ENCODE measurements at places on chromosomes 12 and 14.

GRCh38 chr12:65832217-65832616, 7.9 kb downstream of the HMGA2 start:
- peak; percentile 14 for ATAC-seq

DNA sequence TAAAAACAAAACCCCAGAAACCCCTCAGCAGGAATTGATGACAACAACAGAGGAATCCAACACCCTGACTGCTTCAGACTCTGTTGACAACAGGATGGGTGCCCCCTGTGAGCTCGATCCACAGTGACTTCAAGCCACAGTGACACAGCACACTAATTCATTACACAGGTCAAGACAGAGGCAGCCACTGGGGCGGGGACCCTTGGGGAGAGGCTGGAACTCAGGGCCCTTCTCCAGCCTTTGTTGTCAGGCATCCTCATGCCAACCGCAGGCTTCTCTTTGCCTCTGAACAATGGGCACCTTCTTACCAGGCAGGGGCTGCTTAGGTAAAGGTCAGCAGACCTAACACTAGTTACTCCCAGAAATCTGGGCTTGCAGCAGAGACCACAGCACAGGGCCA, 37.6 kb downstream of the ACADS start:
- ATAC-seq = no peak

DNA sequence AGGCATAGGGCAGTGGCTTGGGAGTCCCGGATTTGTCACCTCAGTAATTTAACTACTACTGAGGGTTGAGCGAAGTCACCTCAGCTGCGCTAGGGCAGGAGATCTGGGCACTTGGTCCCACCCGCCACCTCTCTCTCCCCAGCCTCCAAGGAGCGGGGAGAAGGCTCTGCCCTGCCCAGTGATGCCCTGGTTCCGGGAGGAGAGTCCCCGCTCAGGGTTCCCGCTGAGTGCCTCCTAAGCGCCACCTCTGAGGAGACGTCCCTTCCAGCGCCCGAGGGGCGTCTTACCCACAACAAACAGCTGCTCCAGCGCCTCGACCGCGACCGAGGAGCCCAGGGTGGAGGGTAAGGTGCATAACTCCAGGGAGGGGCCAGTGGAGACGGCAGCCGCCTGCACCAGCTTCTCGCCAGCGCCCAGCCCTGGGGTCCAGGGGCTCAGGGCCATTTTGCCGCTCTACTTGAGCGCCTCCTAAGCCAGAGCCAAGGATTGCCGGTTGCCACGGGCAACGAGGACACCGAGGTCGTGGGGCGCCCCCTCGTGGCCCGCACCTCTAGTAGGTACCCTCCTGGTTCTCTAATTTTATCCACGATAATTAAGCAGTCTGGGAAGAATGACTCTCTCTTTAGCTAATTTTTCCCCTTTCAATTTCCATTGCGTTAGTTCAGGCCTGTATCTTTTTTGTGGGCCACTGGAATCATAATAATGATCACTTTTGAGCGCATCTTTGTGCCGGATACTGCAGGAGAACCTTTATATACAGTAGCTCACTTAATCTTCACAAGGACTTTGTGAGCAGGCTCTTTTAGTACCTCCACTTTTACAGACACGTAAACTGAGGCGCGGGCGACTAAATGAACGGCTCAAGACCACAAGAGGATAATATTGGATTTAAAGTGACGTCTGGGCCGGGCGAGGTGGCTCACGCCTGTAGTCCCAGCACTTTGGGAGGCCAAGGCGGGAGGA, at the start of gene CCDC175:
CCDC175 (minus strand) TSS at position 481 of the 963 bp plus-strand sequence; CDS start at position 444, 37 bp downstream.
- peak; percentile 100 for ATAC-seq

DNA sequence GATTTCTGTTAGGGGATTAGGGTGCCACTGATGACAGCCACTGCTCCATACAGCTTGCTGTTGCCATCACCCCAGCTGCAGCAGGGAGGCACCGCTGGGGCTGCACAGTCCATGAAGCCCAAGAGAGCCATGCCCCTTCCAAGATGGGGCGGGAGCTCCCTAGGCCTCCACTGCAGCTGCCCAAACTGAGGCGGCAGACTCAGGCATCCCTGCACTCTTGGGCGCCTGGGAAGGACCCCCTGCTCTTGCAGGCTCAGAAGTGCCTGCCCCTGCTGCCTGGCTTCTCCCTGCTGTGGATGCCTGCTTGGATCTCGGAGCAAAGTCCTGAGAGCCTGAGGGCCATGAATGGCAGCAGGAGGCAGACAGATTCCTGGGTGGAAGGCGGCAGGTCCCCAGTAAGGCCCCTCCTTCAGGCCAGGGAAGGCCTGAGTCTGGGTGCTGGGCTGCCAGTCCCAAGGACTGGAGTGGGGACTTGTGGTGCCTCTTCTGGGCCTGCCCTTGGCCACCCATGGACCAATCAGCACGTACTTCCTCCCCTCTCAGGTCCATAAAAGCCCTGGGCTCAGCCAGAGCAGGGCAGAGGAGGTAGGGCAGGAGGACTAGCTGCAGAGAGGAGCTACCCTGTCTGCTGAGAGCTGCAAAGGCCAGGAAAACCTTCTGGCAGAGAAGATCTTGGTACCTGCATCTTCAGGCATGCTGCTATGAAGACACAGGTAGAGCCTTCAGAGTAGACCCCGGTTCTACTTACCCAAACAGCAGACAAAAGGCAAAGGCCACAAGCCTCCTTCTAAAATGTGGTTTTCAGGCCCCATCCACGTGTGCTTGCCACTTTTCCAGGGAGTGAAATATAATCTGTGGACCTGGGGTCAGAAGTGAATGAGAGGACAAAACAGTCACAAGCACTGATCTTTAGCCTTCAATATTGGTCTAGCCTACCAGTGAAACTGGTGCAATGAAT, 30.0 kb upstream of the STK38L start:
- no peak for ATAC-seq

All from SK-N-SH treated with all-trans-retinoic acid at 6 μM for 48 hours (cell line).